Activated CD4-positive, alpha-beta memory T cell treated with anti-CD3 and anti-CD28 coated beads for 36 hours (primary cell): ENCODE measurements at places on chromosomes 6 and 20. TPM values are rescaled to one million over a fixed set of nuclear protein-coding genes. Genes with fewer than 3 reads are reported as not detected.
A peak's percentile ranks its signal among the peaks of the same experiment; 100 is the strongest.

PAX1 gene
- total RNA-seq = not detected

ANKRD66 gene
- not detected for total RNA-seq

C20orf202 gene
- not detected for total RNA-seq

TRIM40 gene
- not detected for total RNA-seq

SSTR4 gene
- total RNA-seq = not detected

- H3K27me3 ChIP-seq = peaks cover 26% of the 10 kb centered on the region
- H3K4me3 ChIP-seq = peak within 1 kb of the TSS; percentile 62
- peaks cover 17% of the 10 kb centered on the region for H3K4me1 ChIP-seq
- H3K36me3 ChIP-seq = no peaks in the 10 kb centered on the region
- no peak for DNase-seq
Observed at GRCh38 chr6:121435444-121436069, at the start of gene GJA1. TSS of gene GJA1 (plus strand) at chr6:121435646. CDS start at chr6:121446848, 11,202 bp downstream.

GRCh38 chr20:49112596-49113274, 66.6 kb downstream of the CSE1L start:
- no peak for DNase-seq
- no peaks in the 10 kb centered on the region for H3K4me1 ChIP-seq
- H3K27ac ChIP-seq = peak overlapping the region; percentile 44
- no peaks in the 10 kb centered on the region for H3K27me3 ChIP-seq

DNA sequence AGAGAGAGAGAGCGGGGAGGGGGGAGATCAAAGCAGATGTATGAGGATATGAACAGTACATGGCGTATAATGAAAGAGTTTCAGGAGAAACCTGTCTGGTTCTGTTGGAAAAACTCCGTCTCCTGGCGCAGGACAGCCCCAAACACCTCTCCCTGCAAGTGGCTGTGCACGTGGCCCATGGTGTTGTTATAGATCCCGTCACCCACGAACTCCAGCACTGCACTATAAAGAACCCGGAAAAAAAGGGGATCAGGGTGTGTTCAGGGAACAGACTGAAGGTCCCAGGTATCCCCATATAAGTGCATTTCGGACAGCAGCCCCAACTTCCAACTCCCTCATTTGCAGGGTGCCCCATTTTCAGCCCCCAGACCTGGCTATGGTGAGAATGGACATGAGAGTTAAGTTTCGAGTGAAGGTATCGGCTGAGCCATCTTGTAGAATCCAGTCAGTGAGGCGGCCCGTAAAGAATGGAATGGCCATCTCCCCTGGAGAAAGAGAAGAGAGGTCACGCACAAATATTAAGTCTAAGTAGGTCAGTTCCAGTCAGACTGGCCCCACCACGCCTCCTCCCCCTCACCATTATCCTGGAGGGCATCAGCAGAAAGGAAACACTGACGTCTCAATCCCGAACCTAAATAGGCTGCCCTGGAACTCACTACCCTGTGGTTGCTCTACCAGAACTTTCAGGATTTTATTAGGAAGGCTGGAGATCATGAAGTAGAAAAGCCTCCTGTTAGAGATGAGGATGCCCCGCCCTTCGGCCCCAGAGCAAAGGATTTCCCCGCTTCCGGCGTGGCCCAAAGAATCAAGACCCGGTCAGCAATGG, 1.3 kb downstream of the TAP1 start:
- peaks cover 55% of the 10 kb centered on the region for H3K4me1 ChIP-seq
- H3K27me3 ChIP-seq = no peaks in the 10 kb centered on the region
- peak; percentile 54 for DNase-seq
- peak overlapping the region; percentile 98 for H3K27ac ChIP-seq
